ENCODE measurements at places on chromosomes 7 and 10. TPM values are rescaled to one million over a fixed set of nuclear protein-coding genes. Genes with fewer than 3 reads are reported as not detected.

The PTPRN2 gene
- total RNA-seq: 3.1 TPM

DNA sequence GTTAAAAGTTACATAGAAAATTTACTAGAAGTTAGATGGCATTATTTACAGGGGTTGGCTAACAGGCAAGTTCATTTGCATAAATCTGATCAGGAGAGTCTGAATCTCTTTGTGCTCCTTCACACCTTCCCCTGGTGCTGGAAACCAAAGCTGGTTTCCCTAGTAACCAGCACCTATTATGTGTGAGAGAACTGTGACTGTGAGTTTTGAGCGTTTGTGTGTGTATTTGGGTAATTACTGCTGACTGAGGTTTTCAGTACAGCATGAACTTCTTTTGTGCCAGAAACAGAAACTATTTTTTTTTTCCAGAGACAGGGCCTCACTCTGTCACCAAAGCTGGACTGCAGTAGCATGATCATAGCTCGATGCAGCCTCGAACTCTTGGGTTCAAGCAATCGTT, 10.3 kb upstream of the IFIT1B start:
- no peak for DNase-seq

- no peak for DNase-seq
These were observed 131.0 kb upstream of the NPY start for GRCh38 chr7:24152877-24153472.

DNA sequence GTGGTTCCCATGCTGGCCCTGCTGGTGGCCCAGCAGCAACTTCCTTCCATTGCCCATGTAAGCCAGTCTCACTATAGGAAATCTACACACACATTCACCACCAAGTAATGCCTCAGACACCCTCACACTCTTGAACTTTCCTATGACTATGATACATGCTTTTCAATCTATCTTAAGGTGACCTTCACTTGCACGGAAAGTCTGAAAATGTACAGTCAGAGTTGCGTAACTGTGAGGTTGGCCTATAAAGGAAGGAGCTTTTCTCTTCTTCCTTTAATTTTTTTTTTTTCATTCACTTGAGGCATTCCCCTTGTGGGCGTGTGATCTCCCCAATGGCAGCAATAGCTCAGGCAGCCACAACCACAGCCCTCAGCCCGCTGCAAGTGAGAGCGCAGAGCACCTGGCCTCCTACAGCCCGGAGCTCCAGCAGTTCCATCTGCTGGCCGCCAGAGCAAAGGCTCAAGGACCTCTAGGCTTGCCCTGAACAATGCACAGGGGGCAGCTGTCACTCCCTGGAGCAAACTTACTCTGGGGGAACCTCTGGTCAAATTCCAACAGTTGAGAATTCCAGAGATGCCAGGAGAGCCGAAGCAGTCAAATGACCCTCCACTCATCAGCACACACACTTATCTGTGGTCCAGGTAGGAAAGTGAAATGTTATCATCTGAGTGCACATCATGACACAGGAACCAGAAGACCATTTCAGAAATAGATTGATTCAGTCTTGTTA, 123.1 kb upstream of the ADO start:
- no peak for DNase-seq

- DNase-seq: no peak
These were observed 19.5 kb upstream of the SMC3 start for GRCh38 chr10:110548002-110548401.

Data from thoracic aorta (tissue), 2 donors.